ENCODE measurements at places on chromosomes 7 and 10.

DNA sequence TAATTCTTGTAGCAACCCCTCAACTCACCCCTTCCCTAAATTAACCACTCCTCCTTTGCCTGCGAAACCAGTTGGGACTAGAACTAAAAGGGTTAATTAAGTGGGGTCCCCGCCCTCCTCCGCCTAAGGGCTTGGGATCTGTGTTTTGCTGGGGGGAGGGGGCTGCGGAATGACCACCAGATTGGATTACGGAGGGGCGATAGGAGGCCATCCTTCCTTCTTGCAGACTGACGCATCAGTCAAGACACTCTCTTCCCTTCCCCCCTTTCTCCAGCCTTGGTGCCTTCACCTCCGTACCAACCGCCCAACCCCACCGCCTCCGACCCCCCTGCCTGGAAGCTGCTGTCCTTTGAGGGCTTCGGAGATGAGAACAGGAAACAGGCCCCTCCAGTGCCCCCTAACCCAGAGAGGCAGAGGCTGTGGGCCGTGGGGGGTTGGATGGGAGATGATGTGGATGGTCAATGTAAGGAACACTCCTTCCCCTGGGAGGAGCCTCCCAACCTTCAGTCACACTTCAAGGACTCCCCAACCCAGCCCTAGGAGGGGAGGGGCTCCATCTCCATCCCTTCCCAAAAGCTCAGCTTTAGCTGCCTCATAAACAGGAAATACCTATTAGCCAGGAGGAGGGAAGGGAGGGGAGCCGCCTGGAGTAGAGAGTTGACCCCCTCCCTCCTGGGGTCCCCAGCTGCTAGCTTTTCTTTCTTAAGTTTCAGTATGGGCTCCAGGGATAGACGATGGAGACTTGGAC, 997 bp upstream of the LDB1 start:
- DNase-seq, result peak; percentile 28

DNA sequence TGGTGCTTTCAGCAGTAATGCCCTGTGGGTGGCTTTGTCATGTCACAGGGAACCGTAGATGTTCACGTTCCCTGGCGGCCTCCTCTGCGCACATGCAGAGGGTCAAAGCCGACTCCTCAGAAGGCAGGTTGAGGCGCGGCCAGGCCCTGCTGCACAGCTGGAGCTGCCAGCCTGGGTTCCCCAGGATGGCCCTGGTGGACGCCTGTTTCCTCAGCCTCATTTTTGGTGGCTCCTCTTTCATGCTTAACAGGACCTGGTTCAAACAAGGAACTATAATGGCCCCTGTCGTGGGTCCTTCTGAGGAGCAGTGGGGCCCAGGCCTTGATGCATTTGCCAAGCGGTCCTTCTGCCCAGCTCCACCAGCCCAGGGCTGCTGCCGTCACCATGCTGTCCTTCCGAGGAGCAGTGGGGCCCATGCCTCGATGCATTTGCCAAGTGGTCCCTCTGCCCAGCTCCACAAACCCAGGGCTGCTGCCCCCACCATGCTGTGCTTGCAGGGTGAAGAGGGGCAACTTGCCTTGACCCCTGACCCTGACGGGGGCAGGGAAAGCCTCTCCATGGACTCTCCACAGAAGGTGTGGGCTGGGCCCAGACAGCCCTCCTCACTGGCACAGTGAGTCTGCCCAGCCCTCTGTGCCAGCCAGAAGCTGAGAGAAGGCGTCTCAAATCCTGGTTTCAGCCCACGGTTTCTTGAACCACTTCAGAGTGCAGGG, 338.2 kb downstream of the TCERG1L start:
- DNase-seq, result no peak

DNA sequence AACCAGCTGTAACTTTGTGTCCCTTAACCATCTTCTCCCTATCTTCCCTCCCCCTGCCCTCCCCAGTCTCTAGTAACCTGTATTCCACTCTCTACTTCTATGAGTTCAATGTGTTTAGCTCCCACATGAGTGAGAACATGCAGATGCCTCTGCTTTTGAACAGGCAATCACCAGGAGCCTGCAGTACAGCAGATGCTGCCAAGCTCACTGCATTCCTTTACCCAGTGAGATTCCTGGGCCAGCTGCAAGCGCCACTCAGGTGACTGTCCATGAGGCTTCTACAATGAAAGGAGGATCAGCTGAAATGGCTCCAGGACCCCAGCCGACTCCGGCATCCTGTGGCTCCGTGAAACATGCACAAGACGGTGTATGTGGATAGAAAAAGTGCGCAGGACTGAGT, 15.7 kb downstream of the GRID1 start:
- no peak for DNase-seq

GRCh38 chr10:96856317-96856716, 24.2 kb downstream of the LCOR start:
- no peak for DNase-seq

- peak; percentile 13 for DNase-seq
These were observed 3.7 kb upstream of the IL2RA start for GRCh38 chr10:6065835-6066234.

DNA sequence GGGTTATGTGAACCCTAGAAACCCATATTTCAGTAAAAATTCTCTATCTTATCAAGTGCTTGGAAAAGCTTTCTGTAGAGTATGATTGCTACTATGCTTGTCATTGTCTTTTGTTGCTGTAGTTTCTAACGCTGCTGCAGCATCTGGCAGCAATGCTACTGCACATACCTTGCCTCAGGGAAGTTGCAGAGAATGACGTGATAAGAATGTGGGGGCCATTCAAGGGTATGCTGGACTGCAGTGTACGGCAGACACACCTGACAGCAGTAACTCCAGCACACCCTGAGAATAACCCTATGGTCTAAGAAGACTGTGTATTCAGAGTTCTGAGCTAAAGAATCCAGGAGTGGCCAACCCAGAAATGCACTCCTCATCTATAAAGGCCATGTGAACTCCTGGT, 20.5 kb downstream of the TRIM4 start:
- DNase-seq, result no peak

GRCh38 chr7:20288036-20288435, 42.7 kb upstream of the ITGB8 start:
- no peak for DNase-seq

DNA sequence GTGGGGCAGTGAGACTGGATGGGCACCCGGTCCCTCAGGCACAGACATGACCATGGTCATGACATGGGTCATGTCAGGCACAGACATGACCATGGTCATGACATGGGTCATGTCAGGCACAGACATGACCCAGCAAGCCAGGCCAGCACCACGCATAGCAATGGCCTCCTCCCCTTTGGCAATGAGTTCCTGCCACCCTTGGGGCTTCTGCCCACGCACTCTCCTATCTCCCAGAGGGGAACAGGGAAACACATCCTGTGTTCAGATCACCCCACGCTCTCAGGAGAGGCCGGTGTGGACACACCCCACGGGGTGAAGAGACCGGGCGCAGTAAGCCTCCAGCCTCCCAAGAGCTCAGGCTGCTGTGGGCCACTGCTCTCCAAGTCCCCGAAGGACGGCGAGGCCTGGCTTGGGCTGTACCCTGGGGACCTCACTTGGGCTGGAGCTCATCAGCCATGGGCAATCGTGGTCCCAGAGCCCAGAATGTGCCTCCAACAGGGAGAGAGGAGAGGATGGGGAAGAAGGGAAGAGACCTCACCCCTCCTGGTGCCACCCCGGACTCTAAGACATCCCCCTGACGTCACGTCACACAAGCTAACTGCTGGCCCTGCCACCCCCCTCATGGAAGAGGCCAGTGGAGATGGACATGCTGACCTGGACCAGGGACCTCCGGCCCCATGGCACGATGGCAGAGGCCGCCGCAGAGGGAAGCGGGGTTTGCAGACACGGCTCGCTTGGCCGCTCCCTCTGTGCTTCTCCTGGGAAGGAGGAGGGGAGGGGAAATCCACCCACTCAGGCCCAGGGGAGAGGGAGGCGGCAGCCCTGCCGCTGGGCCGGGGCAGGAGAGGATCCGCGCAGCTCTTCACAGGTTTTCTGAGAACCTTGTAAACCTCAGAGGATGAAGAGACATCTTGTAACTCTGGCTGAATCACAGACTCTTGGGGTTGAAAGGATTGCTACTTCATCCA, 269.6 kb downstream of the ELFN1 start:
- DNase-seq, result peak; percentile 56

Measured in stimulated activated naive CD8-positive, alpha-beta T cell treated with anti-CD3 and anti-CD28 coated beads, Interleukin-15, Interleukin-2, amounts not matched to agents 100 U/mL and 50 U/mL, for 24 hours (primary cell).